ENCODE measurements at places on chromosomes 1 and 21. TPM values are rescaled to one million over a fixed set of nuclear protein-coding genes. Genes with fewer than 3 reads are reported as not detected.

CYP4A11 gene
- not detected for total RNA-seq

DNA sequence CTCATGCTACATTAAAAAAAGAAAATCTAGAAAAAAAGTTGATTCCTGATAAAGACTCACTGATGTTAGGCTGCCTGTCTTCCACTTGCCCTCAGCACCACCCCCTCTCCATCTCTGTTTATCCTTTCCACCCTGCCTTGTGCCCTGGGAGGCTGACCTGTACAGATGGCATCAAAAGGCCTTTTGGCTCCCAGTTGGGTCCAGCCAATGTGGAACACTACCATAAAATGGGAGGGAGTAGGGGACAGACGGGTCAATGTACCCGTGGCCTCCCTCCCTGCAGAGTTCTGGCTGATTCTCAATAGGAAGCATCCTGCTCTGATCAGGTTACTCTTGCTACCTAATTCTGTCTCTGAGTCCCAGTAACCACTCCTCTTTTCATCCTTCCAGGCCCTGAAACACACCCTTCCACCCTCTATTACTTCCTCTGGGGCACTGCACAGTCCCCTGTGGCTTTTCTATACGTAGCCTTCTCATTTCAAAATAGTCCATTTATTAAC, 300.0 kb downstream of the HHIPL2 start:
- DNase-seq, result no peak

DNA sequence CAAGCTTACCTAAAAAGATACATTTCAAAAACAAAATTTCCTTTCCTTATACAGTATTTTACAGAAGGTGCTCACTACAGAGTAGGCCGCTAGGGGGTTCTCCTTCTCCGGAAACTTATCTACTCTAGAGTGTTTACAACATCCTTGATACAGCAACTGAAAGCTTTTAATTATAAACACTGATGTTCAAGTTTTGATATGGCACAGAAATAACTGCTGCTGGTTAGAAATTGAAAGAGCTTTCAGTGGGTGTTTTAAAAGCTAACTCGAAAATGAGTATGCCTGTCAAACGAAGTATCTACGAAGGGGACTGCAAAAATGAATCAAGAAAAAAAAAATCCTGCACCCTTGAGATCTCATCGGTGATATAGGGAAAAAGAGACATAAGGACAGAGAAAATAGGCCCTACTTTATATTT, 1.0 kb downstream of the YOD1 start:
- no peak for DNase-seq

- no peak for DNase-seq
Observed at GRCh38 chr1:64019818-64020217, 183.6 kb upstream of the UBE2U start.

OR2L5 gene
- not detected for total RNA-seq

IVL gene
- total RNA-seq, result under 0.01 TPM

GRCh38 chr1:30788580-30789387, 31.2 kb upstream of the LAPTM5 start:
- DNase-seq, result no peak

GRCh38 chr21:45974073-45975019, 7.2 kb upstream of the COL6A1 start:
- DNase-seq, result no peak

TMPRSS15 gene
- not detected for total RNA-seq

DNA sequence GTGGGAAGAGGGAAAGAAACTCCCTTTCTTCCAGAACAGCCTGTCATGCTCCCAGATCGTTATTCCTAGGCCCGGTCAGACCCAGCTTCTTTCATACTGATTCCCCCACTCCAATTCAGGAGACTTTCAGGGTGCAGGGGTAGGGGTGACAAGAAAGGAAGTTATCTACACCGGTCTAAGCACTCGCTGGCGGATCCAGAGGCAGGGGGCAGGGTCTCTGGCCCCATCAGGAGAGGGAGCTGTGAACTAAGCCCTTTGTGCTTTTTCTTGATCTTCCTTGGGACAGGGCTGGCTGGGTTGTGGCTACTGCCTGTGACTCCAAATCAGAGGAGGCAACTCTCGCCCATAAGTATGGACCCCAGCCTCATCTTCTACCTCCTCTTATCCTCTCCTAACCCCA, 44.3 kb downstream of the NEK2 start:
- no peak for DNase-seq

- DNase-seq, result no peak
Observed at GRCh38 chr21:45496151-45496967, 45.9 kb downstream of the SLC19A1 start.

- no peak for DNase-seq
Observed at GRCh38 chr1:22131875-22132486, 10.9 kb downstream of the WNT4 start.

SH3BGR gene
- total RNA-seq, result 1.6 TPM

DNA sequence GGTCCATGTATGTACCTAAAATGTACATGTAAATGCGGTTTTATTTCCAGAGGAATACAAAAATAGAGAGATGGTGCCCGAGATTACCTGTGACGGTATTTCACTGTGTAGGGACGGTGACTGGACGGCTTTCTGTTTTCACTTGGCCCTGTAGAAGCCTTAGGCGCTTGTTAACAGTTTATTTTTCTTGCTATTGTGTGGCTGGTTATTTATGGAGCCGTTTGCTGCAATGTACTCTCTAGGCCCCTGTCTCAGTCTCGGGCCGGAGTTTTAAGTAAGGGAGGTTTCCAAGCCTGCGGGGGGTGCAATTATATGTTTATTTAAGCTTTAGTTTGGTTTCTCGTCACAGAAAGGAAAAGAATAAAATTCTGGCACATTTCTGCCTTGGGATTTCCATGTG, 413 bp downstream of the EFCAB7 start:
- no peak for DNase-seq
